ENCODE measurements at places on chromosomes 7 and 10. TPM values are rescaled to one million over a fixed set of nuclear protein-coding genes. Genes with fewer than 3 reads are reported as not detected.

Gene DYDC2
- total RNA-seq: not detected

Gene LIPN
- not detected for total RNA-seq

Gene CLDN4
- 216 TPM for total RNA-seq

Gene TIMM23B
- total RNA-seq: 29.9 TPM

GRCh38 chr10:112369495-112370423 is 4.2 kb upstream of the ACSL5 start:
- no peaks in the 10 kb centered on the region for H3K36me3 ChIP-seq
- no peak overlapping the region for H3K4me3 ChIP-seq
- no peak overlapping the region for H3K27ac ChIP-seq
- DNase-seq: no peak
- no peaks in the 10 kb centered on the region for H3K4me1 ChIP-seq
- H3K27me3 ChIP-seq: no peaks in the 10 kb centered on the region

- H3K27ac ChIP-seq: no peak overlapping the region
- no peaks in the 10 kb centered on the region for H3K36me3 ChIP-seq
- DNase-seq: no peak
- H3K27me3 ChIP-seq: no peaks in the 10 kb centered on the region
- H3K4me1 ChIP-seq: no peaks in the 10 kb centered on the region
Measured at GRCh38 chr7:126818393-126819196, 434.1 kb downstream of the GRM8 start.

DNA sequence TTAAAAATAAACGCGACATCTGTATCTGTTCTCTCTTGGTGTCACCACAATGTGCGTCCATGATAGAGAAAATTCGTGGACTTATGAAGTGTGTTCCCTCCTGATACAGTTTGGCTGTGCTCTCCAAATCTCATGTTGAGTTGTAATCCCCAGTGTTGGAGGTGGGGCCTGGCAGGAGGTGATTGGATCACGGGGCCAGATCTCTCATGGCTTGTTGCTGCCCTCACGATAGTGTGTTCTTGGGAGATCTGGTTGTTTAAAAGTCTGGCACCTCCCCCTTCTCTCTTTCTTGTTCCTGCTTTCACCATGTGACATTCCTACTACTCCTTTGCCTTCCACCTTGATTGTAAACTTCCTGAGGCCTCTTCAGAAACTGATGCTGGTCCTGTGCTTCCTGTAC is 229.4 kb upstream of the MYO3A start:
- no peak overlapping the region for H3K27ac ChIP-seq
- DNase-seq: no peak
- H3K36me3 ChIP-seq: no peaks in the 10 kb centered on the region
- no peaks in the 10 kb centered on the region for H3K27me3 ChIP-seq
- H3K4me1 ChIP-seq: no peaks in the 10 kb centered on the region
- H3K4me3 ChIP-seq: no peak overlapping the region

DNA sequence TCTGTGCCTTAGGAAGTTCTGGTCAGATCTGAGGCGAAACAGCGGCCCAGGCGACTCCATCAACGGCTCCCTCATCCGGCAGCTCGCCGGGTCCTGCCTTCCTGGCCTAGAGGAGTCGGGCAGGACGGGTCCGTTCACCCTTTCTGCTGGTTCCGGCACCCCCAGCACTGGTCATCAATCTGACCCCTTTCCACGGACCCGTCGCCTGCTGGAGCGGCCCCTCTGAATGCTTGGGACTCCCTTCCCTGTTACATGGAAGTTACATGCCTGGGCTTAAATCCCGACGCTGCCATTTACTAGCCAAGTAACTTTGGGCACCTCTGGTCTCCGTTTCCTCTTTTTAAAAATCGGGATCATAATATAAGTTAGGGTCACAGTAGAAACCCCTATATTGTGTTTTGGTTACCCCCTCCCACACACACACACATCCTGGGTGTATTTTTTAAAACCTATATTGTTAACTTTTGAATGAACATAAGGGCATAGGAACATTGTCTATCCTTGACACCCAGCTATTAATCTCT is 607 bp upstream of the GGCT start:
- peak overlapping the region; percentile 85 for H3K27ac ChIP-seq
- no peak for DNase-seq
- peak overlapping the region; percentile 85 for H3K4me3 ChIP-seq
- no peaks in the 10 kb centered on the region for H3K36me3 ChIP-seq
- peaks cover 3% of the 10 kb centered on the region for H3K4me1 ChIP-seq
